ENCODE measurements at places on chromosomes 7 and 10. TPM values are rescaled to one million over a fixed set of nuclear protein-coding genes. Genes with fewer than 3 reads are reported as not detected.

Gene CALHM3
- total RNA-seq, result not detected

Gene FAM237B
- total RNA-seq, result not detected

Gene CPA4
- total RNA-seq, result not detected

Gene CNNM1
- total RNA-seq, result not detected

Gene DLX5
- not detected for total RNA-seq
